ENCODE measurements at places on chromosomes 2 and 18.

DNA sequence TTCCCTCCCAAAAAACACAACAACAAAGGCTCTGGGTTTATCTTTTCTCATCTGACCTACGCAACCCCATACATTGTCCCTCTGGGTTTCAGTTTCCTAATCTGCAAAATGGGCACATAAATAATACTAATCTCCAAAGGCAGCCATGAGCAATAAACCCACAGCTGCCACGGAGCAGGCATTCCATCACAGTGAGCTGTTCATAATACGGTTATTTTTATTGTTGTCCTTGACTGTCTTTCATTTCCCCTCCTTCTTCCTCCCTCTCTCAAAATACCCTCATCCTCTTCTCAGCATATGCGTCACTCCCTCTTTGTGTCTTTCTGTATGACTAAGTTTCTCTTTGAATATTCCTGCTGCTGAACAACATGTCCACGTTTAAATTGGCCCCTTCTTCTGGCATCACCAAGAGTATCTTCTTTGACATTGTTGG, 129.8 kb upstream of the CAB39 start:
- no peaks in the 10 kb centered on the region for H3K4me1 ChIP-seq
- H3K27ac ChIP-seq, result no peak overlapping the region
- no peak for DNase-seq

DNA sequence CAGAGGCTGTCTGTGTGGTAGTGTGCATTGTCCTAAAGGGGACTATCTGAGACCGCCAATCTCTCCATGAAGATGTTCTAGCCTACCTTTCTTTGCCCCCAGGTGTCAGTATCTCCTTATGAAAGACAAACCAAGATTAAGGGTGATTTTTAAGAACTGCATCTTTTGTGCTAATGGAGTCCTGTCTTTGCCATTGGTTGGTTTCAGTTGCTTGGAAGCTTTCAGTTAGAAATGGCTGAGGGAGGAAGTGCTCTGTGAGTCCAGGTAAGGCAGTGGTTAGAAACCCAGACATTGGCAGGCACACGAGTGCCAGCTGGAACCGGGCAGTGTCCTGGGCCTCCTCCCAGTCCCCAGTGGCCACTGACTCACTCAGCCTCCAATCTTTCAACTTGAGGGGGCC, 111.3 kb downstream of the DOCK10 start:
- no peak for DNase-seq
- H3K36me3 ChIP-seq, result no peaks in the 10 kb centered on the region
- H3K27me3 ChIP-seq, result no peaks in the 10 kb centered on the region
- peaks cover 14% of the 10 kb centered on the region for H3K4me1 ChIP-seq

DNA sequence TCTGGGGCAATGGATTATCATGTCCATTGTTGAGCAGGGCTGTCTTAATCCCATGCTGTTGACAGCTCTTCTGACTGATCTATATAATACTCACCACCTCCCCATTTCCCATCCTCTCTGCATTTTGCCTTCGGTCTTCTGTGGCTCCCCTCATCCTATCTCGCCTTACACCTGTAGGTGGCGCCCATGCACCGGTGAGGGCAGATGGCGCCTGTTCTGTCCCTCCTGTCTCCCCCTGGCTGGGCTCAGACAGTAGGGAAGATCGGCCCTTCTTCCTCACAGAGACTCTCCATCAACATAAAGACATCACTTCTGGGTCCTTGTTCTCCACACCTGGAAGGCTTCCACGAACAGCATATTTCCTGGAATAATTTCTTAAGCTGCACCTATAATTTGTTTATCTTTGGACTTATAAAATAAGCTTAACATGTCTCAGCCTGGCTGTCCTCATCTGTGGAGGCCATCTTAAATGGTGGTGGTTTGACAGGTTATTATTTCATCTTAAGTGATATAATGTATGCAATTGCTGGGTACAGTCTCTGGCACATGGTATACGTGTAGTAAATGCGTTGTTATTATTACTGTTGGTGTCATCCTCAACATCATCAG, 10.9 kb upstream of the CDH20 start:
- H3K4me1 ChIP-seq, result no peaks in the 10 kb centered on the region
- no peak overlapping the region for H3K4me3 ChIP-seq
- H3K27me3 ChIP-seq, result no peaks in the 10 kb centered on the region

DNA sequence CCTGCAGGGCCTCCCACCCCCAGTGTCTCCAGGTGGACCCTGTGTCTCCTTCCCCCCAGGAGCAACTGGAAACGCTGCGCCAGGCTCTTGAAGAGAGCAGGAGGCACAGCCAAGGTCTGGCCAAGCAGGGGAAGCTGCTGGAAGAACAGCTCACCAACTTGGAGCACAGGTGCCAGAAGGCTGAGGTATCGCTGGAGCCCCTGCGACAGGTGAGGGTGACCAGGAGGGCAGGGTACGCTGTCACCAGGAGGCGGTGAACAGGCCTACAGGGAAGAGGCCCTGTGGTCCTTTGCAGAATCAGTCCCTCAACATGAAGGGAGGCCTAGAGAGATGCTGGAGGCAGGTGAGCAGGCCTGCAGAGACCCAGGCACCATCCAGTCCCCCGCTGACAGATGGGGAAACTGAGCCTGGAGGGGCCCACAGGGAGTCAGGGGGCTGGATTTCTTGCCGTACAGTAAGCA, 15.6 kb upstream of the SNED1 start:
- H3K27ac ChIP-seq, result no peak overlapping the region
- H3K36me3 ChIP-seq, result no peaks in the 10 kb centered on the region

GRCh38 chr18:31626409-31626808, 34.7 kb downstream of the TTR start:
- no peak overlapping the region for H3K4me3 ChIP-seq
- H3K27ac ChIP-seq, result no peak overlapping the region
- no peaks in the 10 kb centered on the region for H3K27me3 ChIP-seq
- no peaks in the 10 kb centered on the region for H3K36me3 ChIP-seq
- H3K4me1 ChIP-seq, result no peaks in the 10 kb centered on the region
